MM.1S (cell line): ENCODE measurements at places on chromosomes 4 and X.

GRCh38 chrX:17638731-17639130 lies 98.6 kb upstream of the SCML1 start:
- DNase-seq: no peak
- H3K27ac ChIP-seq: no peak overlapping the region
- H3K36me3 ChIP-seq: no peaks in the 10 kb centered on the region
- no peaks in the 10 kb centered on the region for H3K27me3 ChIP-seq

DNA sequence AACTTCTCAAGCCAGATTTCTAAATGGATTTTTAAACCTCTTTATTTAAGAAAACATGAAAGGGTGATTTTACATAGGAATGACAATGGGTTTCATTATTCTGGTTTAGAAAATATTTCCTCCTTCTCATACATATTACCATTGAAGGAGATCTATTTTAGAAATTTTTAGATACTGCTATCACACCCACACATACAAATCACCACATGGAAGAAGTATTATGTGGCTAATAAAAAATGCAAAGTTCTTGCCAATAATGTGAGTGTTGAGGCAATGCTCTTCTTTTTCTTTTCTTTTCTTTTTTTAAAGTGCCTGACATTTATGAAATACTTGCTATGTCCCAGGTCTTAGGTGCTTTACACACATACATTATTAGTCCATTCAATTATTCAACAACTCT lies 6.8 kb downstream of the STAP1 start:
- no peak overlapping the region for H3K27ac ChIP-seq
- no peak overlapping the region for H3K4me3 ChIP-seq
- DNase-seq: no peak

DNA sequence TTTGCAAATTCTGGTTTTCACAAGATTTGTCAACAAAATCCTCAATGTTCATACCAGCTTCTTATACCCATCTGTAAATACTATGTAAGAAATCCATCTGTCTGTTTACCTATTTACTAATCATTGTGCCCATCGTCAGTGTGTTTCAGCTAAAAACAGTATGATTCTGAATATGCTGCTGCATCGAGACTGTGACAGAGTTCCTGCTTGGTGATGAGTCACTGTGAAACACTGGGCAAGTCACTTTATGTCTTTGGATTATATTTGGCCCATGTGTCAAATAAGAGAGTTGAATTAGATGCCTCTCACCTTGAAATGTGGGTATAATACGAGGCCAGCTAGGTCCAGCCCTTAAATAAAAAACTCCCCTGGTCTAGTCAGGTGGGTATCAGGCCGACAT lies 79.3 kb downstream of the CBLL2 start:
- DNase-seq: no peak
- H3K27ac ChIP-seq: no peak overlapping the region
- H3K4me3 ChIP-seq: no peak overlapping the region
- no peaks in the 10 kb centered on the region for H3K36me3 ChIP-seq

GRCh38 chr4:17490575-17491059 lies 21.3 kb downstream of the QDPR start:
- H3K27me3 ChIP-seq: no peaks in the 10 kb centered on the region
- no peak overlapping the region for H3K4me3 ChIP-seq
- no peak overlapping the region for H3K27ac ChIP-seq
- DNase-seq: no peak
- peaks cover 12% of the 10 kb centered on the region; the same call in 1 of the 2 replicates for H3K36me3 ChIP-seq

- no peaks in the 10 kb centered on the region for H3K36me3 ChIP-seq
- H3K4me3 ChIP-seq: no peak overlapping the region
- no peaks in the 10 kb centered on the region for H3K4me1 ChIP-seq
- no peak for DNase-seq
- no peak overlapping the region for H3K27ac ChIP-seq
These were observed 9.4 kb downstream of the IL15 start for GRCh38 chr4:141645611-141646340.

DNA sequence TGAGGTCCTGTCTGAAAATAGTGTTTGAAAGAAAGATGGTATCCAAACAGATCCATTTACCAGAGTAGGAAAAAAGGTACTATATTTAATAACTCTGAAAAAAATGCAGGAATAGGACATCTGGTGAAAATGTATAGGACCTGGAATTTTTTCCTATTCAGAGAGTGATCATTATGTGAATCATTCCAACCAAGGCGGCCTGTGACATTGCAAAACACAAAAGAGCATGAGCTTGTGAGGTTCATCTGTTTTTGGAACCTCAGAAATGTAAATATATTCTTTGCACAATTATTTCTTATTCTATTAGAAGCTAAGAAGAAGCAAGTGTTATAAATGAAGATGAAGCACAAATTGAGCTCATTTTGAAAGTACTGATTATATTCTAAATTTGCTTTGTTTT lies 2.0 kb downstream of the C4orf51 start:
- no peak overlapping the region for H3K27ac ChIP-seq
- H3K27me3 ChIP-seq: no peaks in the 10 kb centered on the region
- no peak overlapping the region for H3K4me3 ChIP-seq
- DNase-seq: no peak
- no peaks in the 10 kb centered on the region for H3K36me3 ChIP-seq

DNA sequence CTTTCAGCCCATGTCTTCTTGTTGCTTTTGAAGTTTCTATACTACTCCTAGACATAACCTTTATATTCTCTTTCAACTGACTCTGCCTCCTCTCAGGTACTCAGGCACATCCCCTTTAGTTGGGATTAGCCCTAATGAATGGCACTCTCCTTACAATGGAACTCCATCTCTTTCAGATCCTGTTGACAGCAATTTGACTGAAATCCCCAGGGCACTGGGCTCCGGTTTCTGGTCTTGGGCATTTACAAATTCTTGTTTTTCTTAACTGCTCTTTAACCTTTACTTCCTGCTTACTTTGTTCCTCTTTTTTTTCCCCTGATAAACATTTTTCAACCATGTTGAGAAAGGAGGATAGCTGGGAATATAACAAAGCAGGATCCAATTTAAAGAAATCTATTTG lies 68.9 kb downstream of the ENOX2 start:
- no peak overlapping the region for H3K4me3 ChIP-seq
- no peak for DNase-seq
- no peaks in the 10 kb centered on the region for H3K36me3 ChIP-seq

DNA sequence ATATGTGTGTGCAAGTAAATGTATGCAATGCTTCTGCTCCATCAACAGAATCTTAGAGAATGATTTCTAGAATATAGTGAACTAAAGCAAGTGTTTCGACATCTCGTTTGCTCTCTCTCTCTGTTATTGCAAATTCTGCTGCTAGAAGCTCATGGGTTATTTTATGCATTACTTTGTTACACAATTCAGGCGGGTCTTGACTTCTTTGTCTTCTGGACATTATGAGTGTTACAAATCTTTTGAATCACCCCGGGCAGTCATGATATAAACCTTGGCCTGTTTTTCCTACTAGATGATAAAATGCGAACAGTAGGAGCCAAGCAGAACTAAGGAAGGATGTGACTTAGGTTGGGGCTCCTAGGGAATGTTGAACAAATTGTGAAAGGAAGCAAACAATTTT lies 166.4 kb upstream of the SFRP2 start:
- H3K27me3 ChIP-seq: no peaks in the 10 kb centered on the region
- peaks cover 7% of the 10 kb centered on the region for H3K4me1 ChIP-seq
- DNase-seq: no peak
- H3K36me3 ChIP-seq: no peaks in the 10 kb centered on the region

- H3K36me3 ChIP-seq: no peaks in the 10 kb centered on the region
- no peak overlapping the region for H3K4me3 ChIP-seq
- peak; percentile 31 for DNase-seq
- H3K27ac ChIP-seq: no peak overlapping the region
These were observed 86.5 kb downstream of the MAGED4 start for GRCh38 chrX:52271206-52271605.
